ENCODE measurements at places on chromosomes 11 and 22.

DNA sequence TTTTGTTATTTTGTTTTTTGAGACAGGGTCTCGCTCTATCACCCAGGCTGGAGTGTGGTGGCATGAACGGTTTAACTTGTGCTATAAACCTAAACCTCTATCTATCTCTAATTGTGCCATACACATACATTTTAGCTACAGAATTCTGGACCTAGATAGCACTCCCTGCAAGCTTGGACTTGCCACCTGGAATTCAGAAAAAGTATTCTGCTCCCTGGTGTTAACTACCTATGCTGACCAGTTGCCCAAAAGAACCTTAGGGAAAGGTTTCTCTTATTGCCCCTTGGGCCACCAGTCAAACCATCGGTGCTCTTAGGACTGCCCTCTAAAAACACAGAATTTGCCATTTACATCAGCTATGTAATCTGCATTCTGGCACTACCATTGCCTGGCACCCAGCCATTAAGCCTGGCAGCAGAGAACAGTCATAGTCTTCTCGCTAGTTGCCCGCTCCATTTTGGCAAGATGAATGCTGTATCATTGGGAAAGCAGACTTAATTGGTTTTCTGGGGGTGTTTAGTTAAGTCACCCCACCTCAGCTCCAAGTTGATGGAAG, 55.3 kb downstream of the ETS1 start:
- DNase-seq = no peak

- no peak for DNase-seq
These were observed 7.5 kb downstream of the PGM2L1 start for GRCh38 chr11:74390697-74391096.

- DNase-seq = no peak
These were observed 8.2 kb downstream of the ALX4 start for GRCh38 chr11:44301564-44302271.

DNA sequence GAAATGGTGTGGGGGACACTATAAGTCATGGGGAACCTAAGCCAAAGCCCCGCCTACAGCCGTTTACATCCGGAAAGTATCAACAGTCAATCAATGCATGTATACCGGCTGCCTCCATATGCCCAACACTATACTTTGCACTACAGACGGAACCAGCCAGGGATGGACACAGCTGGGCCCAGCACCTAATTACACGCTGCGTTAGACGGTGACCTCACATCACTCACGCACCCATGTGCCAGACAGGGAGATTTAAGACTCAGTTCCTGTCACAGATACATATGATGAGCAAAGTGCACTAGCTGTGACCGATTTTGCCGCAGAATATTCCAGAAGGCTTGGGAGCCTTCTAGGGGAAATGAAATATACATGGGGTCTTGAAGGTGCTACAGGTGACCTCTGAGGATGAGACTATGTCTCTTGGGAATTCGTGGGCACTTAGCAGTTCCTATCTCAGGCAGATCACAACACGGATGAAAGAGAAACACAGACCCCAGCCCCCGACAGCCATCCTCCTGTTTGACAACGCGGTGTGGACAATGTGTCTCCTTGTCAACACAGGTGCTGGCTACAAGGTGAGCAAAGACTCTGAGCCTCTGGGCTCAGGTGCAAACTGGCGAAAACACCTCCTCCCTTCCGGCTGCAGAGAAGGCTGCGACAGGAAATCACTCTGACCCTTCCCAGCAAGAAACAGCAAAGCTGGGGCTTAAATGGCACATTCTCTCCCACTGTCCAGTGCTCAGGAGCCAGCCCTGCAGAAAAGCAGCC, 8.0 kb downstream of the AHNAK start:
- DNase-seq = no peak

DNA sequence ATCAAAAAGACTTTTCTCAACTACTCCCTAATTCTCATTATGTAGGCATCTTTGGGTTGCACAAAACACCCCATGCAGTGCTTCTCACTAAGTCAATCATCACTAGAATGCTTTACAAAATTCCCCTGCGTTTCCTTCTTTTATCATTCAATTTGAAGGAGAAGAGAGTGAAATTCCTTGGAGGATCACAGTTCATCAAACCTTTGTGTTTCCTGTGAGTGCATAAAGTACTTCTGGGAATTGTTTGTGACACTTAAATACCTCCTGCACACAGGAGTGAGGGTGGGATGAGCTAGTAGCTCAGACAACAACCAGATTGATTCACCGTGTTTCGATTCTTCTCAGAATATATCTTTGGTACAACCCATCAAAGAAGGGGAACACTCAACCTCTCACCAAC, 3.7 kb upstream of the OR5AR1 start:
- DNase-seq = no peak

DNA sequence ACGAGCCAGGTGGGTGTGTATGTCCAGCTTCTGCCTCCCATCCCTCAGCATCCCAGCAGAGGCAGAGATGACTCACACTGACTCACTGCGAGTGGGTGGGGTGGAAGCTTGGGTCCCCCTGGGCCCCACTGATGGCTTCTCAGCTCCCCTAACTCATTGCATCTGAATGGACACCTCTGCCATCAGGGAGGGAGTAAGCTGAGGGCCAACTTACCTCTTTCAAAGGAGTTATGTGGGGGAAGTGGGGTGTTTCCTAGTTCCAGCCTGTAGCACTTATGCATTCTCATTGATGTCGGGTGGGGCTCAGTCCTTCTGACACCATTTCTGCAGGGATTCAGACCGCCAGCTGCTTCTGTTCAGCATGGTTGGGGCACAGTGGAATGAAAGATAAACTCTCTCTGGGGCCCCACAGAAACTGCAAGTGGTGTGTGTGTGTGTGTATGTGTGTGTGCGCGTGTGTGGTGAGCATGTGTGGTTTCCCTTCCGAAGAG, 1425.8 kb downstream of the TBC1D22A start:
- DNase-seq = no peak

GRCh38 chr11:126736682-126737572, 263.6 kb downstream of the KIRREL3 start:
- DNase-seq = no peak

DNA sequence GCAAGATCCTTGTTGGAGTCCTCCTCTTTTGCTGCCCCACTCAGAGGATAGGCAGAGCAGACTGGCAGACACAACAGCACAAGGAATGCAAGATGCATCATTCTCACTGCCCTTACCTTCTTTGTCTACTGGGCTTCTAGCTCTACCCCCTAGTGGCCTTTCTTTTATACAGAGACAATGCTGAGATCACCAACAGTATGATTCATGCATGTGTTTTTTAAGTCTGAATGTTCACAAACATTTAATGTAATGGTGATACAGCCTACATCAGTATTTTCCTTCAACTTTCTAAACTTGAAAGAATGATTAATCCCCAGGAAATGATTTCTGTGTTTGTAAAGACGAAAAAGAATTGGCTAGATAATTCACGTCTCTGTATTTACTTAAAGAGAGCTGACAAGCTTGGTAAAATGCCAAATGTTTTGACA, at the start of gene MMP10:
Gene MMP10 (minus strand): TSS at position 138 of the 428 bp plus-strand sequence. CDS start 37 bp downstream, at position 101.
- DNase-seq = no peak

DNA sequence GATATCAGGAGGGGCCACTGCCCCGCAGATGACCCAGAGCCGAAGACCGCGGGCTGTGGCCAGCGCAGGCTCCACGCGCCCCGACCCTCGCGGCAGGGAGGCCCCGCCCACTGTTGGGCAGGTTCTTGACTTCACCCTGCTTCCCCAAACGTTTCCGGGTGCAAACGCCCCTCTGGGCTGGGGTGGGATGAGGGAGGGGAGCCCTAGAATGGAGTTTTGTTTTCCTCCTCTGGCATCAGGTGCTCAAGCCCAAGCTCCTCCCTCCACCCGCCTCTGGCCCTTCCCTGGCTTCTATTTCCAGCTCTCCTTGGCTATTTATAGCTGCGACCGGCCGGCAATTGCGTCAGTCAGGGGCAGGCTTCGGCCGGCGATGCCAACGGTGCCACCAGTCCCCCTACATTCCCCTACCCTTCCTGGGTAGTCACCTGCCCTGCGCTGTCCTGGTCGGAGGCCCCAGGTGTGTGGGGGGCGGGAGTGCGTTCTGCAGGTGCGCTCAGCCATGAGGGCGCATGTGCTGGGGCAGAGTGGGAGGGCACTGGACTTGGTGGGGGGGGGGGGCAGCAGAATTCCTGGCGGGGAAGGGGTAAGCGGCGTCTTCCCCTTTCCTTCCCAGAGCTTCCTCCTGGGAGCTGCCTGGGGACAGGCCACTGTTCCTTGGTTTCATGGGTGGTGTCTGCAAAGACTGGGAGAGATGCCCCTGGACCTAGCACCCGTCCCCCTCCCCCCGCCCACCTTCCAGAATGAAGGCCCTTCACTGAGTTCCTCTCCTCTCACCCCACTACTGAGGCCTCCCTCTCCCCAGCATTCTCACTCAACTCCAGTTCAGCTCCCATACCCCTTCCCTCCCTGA, 23.6 kb downstream of the DUSP8 start:
- no peak for DNase-seq

DNA sequence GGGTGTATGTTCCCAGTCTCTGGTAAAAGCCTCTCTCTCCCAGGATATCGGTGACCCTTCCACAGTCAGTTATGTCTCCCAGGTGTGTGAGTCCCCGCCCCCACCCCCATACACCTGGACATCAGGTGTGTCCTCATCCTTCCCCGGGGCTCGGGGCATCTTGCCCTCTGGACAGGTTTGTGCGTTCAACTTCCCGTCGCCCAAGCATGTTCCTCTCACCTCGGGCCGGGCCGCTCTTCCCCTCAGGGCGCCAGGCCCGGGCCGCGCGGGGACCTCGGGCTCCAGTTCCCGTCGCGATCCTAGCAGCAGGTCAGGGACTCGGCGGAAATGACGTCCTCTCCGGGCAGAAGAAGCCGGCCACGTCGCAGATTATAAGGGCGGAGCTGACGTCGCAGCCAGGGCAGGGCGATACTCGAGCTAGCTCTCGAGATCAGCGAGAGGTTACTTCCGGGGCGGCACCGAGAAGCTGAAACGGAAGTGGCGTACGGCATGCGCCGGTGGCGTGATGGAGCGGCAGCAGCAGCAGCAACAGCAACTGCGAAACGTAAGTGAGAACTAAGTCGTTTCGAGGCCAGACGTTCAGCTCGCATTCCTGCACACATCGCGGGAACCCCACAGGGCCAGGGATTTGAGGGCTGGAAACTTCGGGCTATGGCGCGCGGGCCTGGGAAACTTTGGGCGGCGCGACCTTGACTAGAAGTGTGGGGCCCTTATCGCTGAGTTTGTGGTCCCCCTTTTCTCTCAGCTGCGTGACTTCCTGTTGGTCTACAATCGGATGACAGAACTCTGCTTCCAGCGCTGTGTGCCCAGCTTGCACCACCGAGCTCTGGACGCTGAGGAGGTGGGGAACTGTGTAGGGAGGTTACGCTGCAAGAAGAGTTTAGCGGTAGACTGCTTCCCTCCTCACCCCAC, at the start of the genes ARFIP2 and TIMM10B:
Gene ARFIP2 (minus strand): TSS at position 320 of the 912 bp plus-strand sequence. CDS start 910 bp downstream, outside the sequence.
Gene TIMM10B (plus strand): TSS at position 490 of the 912 bp plus-strand sequence. CDS start 16 bp downstream, at position 506.
- peak; percentile 86 for DNase-seq

GRCh38 chr11:29507376-29507775, 509.5 kb downstream of the KCNA4 start:
- DNase-seq = no peak

- DNase-seq = no peak
These were observed 10.6 kb downstream of the STT3A start for GRCh38 chr11:125603207-125603606.

GRCh38 chr11:102306048-102306597, 11.2 kb upstream of the BIRC3 start:
- no peak for DNase-seq

GRCh38 chr11:74169738-74170458, 904 bp downstream of the C2CD3 start:
- no peak for DNase-seq

DNA sequence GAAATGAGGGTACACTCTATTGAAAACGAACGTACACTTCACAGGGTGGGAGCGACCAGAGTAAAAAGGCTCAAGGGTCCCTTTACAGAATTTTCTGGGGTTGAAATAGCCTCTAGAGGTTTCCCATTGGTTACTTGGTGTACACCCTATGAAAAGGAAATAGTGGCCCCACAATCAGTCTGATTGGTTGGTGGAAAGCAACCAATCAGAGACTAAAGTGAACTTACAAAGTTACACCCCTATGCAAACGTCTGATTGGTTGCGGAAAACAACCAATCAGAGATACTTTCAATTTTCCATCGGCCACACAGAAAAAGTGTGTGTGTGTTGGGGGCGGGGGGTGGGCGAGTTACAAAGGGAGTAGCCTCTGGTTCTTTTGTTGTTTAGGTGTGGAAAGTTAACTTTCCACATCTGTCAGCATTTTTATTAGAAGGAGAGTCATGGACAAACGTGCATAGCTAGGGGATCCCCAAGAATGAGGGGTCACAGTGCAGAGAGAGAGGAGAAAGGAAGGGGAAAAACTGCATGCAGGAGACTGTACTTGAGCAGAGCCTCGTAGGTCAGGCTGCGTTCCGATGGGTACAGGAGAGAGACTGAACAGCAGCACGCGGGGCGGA, 1152.1 kb downstream of the TBC1D22A start:
- DNase-seq = no peak

DNA sequence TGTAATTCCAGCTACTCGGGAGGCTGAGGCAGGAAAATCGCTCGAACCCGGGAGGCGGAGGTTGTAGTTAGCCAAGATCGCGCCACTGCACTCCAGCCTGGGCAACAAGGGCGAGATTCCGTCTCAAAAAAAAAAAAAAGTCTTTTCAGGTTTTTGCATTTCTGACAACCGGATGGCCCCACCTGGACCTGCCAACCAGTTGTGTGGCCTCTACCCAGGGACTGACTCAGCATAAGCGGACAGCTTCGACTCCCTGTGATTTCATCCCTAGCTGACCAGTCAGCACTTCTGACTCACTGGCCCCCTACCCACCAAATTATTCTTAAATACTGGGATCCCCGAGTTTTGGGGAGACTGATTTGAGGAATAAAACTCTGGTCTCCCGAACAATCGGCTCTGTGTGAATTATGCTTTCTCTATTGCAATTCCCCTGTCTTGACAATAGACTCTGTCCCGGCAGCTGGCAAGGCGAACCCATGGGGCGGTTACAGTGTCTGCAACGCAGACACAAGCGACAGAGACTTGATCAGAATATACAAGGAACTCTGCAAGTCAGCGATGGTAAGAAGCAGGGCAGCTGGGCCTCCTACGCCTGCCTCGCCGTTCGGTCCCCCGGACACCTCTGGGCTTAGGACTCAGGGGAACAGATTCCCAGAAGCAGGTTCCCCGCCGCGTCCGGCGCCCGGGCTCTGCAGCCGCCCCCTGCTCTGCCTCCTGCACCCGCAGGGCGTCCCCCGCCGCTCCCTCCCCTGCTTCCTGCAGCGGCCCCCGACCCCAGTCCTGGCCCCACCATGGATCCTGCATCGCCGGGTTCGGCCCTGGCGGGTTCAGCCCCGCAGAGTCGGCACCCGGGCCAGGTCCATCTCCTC, 741 bp upstream of the TALDO1 start:
- DNase-seq = no peak

DNA sequence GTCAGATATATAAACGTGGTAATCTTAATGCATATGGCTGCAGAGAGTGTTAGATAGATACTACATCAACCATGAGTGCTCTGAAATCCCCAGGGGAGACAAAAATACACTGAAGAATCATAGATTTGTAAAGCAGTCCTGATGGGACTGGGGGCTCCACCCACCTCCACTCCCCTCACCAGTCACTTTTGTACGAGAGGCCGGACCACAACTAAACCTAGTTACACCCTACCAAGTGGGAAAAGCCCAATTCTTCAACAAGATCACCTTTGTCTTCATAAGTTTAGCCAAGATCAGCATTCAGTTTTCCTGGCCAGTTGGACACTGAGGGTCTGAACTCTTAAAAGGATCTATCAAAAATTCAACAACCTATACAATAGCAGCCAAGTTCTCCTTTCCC, 1.5 kb downstream of the SF1 start:
- no peak for DNase-seq

GRCh38 chr11:29527391-29527936, 489.4 kb downstream of the KCNA4 start:
- no peak for DNase-seq

All from NCI-H1436 treated with DMSO at 0.1 percent for 48 hours (cell line).